Stimulated activated CD4-positive, alpha-beta T cell treated with anti-CD3 and anti-CD28 coated beads, Interleukin-4, amount 100 ng/mL, for 24 hours (primary cell): ENCODE measurements at places on chromosomes 5 and 9.

GRCh38 chr5:129591508-129592160 lies 131.5 kb downstream of the ADAMTS19 start:
- no peak for DNase-seq

- DNase-seq, result peak; percentile 100
These were observed at the start of gene IARS1 for GRCh38 chr9:92293452-92294296. Gene IARS1 (minus strand): TSS chr9:92293697. CDS start chr9:92289419, 4,278 bp downstream.

DNA sequence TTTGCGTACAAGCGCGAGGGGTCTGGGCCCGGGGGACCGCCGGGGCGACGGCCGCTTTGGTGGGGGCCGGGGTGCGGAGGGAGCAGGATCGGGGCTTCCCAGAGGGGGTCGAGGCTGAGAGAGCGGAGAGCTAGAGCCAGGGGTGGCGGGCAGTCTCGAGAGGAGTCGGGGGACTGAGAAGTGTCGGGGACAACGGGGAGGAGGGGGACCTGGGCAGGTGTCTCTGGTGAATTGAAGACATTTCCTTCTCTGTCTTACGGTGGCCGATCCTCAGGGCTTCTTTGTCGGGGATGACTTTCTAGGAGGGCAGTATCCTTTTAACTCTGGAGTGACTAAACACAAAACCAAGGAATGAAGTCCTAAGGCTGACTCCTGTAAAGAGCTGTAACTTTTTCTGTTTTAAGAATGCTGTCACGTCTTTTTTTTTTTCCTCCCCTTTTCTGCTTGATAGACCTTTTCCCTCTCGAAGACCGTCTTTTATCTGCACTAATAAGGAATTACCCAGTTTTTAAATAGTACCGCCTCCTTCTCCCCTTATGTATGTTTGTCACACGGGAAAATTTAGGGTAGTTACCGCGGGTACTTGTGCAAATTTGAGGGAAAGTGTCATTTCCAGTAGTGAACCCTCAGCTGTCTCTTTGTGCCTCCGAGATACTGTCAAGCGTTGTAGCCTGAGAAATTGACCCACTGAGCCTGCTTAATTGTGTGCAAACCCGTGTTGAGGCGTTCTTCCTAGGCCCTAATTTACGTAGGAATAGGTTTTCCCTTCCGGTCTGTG lies 822 bp downstream of the DENND4C start:
- peak; percentile 25 for DNase-seq

DNA sequence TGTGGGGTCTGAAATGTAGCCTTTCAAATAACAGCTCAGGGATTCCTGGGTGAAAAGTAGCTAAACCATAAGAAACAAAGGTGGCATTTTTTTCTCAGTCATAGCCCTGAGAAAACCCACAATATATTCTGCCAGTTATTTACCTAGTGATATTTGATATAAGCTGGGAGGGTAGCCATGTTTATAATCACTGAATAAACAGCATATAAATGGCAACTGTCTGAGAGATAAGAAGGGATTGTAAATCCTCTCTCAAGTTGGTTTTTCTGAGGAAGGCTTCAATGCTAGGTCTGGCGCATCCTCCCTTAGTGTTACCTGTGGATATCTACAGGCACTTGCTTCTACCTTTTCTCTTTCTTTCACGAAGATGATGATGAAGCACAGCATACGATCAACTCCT lies 1080.5 kb upstream of the DMAC1 start:
- no peak for DNase-seq
